ENCODE measurements at places on chromosomes 3 and 15.

GRCh38 chr15:90082140-90082715, 20.0 kb downstream of the IDH2 start:
- no peak for DNase-seq

- DNase-seq = no peak
Measured at GRCh38 chr3:81920816-81921215, 159.4 kb upstream of the GBE1 start.

DNA sequence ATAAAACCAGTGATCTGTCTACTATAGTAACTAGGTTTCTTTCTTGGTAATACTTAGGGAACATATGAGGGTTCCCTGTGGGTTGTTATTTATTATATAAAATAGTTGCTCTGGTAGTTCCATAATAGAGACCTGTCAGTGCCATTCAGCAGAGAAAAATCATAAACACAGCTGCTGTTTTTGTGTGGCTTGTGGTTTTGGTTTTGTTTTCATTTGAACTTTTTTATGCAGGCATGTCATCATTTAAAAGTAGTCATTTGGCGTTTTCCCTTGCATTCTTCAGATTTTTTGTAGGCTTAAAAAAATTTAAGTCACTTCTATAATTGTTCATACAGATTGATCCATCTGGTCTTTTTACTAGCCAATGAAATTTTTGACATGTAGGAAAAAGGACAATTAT, 47.9 kb downstream of the PIK3CA start:
- no peak for DNase-seq

DNA sequence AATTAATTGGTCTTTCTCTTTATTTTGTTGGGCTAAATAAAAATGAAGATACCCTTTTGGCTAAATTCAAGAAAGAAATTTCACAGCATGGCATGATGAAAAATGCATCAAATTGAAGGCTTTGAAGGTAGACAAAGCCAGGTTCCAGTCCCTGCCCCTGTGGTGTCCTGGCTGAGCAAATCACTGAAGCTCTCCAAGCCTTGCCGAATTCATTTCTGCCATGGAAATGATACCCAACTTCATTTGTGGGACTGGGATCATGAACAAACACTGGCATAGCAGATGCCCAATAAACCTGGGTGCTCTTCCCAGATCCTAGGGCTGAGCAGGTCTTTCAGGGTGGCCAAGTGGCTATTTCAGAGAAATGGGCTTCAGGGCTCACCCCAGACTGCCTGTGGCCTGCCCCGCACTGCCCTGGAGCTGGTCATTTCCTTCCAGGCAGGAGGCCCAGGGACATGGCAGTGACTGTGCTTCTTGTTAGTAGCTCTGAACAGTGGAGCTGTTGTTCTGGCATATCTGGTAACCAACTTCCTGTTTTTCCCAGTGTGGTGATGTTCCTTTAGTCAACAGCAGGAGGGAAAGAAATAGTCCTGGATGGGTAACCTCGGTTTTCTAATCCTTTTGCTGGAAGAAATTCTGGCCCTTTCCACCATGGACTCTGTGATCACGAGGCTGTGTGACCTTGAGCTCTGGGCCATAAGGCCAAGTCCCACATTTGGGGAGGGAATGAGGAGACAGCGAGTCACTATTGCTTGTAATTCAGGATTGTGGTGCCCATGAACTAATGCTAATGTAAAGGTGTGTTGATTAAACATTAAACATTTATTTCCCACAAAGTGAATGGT, 47.6 kb downstream of the CTDSPL start:
- no peak for DNase-seq

DNA sequence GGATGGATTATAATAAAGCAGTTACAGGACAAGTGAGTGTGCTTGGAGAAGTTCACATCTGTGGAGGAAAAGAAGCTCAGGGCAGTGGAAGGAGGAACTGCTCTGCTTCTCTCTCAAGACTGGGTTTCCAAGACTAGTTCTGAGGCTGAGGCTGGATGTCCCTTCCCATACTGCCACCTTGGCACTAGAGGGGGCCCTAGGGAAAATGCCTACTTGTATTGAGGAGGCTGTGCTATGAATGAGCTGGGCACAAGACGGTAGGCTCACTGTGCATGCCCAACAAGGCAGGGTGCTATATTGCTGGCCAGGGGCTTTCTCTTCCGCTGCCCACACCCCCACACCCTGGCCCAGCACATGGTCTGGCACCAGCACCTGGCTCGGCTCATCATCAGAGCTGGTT, 65.2 kb downstream of the SLCO2A1 start:
- no peak for DNase-seq

GRCh38 chr15:100713163-100713867, 110.9 kb downstream of the ASB7 start:
- DNase-seq = no peak

- no peak for DNase-seq
Measured at GRCh38 chr15:87489456-87489855, 767.1 kb downstream of the NTRK3 start.

DNA sequence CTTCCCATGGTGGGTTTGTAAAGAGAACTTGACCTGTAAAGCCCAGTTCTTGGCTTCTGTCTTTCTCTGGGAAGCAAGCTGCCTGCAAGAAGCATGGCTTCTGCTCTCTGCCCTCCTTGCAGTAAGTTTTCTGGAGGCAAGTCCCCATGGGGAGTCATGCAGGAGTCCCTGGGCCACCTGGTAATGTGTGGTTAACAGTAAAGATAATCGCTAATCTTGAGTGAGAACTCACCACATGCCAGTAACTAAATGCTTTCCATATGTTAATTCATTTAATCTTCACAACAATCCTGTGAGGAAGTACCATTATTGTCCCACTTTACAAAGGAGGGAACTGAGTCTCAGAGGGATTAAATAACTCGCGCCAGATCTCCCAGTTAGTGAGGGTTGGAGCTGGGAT, 4.2 kb downstream of the CAPN3 start:
- DNase-seq = no peak

GRCh38 chr3:132654190-132654589, 5.4 kb downstream of the ACAD11 start:
- DNase-seq = no peak

- no peak for DNase-seq
Measured at GRCh38 chr3:45761831-45762230, 34.5 kb downstream of the SLC6A20 start.

GRCh38 chr15:52349052-52349700, 53.6 kb upstream of the MYO5C start:
- no peak for DNase-seq

DNA sequence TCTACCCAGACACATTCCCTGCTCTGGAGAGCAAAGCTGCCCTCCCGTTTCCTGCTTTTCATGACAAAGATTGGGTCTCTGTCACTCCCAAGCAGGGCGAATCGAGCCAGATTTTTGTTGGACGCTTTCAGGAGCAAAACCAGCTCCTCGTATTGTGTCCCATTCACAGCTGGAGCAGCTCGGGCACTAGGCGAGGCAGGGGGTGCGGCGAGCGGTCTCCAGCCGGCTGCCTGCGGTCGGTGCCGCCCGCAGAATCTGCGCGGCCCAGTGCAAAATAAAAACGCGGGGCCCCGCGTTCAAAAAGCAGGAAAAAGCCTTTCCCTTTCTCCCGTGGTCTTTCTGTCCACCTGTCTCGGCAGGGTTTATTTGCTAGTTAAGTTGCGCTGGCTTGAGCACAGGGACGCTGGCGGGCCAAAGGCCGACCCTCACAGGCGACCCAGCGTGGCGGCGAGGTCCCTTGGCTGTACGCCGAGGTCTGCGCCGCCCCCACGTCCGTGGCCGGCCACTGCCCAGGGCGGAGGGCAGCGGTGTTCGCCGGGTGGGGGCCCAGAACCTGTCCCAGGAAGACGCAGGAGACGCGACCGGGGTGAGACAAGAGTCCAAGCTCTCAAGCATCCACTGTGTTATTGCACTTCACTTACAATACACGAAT, 71.2 kb downstream of the CYP19A1 start:
- DNase-seq = no peak

- no peak for DNase-seq
Measured at GRCh38 chr3:6260551-6261191, 600.2 kb upstream of the GRM7 start.

DNA sequence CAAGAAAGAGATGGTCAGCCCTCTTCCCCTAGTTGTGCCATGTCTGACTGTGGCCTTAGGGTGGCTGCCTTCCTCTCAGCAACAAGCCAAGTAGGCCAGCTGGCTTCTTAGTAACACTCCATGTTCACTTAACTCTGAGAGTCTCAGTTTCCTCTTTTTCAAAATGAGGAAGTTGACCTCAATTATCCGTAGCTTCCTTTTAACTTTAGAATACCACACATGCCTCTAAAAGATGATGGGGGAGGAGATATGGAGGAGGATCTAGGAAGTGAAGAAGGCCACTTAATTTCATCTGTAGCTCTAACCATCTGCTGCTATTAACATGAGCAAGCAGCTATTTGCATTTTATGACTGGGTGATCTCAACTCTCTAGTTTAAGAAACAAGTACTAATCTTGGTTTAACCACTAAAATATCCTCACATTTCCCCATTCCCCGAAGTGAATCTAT, 32.9 kb downstream of the CD200R1L start:
- DNase-seq = no peak

GRCh38 chr3:57726397-57726796, 29.7 kb upstream of the SLMAP start:
- DNase-seq = no peak

DNA sequence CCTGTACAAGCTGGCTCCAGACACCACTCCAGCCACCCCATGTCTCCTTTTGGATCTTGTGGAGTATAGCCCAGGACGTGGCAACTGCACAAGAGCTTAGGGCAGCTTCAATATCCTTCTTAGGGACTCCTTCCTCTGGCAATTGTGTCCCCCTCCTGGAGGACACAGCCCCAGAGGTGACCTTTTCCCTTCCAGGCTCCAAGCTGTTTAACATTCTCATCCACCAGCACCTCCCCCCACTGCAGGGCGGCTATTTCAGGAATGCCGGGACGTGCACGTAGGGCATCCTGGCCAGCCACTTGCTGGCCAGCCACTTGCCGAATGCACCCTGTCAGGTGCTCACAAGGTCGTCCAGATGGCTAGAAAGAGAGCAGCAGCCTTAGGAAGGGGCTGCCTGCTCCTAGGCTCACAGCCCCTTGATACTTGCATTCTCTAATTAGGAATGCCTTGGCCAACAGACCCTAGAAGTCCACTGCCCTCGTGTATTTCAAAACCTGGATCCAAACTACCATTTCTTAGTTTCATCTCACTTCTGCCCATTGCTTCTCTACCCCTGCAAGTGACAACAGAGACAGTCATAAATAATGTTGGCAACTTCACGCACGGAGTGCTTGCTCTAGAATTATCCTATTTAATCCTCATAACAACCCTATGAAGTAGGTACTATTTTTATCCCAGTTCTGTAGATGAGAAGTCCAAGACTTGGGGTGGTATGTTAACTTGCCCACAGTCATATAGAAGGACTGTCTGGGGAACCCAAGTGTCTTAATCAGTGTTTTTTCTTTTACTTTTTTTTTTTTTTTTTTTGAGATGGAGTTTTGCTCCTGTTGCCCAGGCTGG, 24.5 kb upstream of the IDH2 start:
- no peak for DNase-seq

DNA sequence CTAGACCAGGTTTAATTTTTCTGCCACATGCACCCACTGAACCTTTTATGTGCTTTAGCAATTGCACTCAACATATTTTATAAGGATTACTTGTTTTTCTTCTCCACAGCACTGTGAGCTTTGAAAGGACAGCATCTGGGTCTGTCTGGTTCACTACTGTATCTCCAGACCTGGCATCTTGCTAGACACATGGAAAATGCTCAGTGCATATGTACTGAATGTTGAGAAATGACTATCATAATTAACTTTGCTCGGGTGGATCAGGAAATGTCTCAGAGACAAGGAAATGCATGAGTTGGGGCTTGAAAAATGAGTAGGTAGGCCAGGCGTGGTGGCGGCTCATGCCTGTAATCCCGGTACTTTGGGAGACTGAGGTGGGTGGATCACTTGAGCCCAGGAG, 40.2 kb downstream of the DOCK3 start:
- DNase-seq = no peak

DNA sequence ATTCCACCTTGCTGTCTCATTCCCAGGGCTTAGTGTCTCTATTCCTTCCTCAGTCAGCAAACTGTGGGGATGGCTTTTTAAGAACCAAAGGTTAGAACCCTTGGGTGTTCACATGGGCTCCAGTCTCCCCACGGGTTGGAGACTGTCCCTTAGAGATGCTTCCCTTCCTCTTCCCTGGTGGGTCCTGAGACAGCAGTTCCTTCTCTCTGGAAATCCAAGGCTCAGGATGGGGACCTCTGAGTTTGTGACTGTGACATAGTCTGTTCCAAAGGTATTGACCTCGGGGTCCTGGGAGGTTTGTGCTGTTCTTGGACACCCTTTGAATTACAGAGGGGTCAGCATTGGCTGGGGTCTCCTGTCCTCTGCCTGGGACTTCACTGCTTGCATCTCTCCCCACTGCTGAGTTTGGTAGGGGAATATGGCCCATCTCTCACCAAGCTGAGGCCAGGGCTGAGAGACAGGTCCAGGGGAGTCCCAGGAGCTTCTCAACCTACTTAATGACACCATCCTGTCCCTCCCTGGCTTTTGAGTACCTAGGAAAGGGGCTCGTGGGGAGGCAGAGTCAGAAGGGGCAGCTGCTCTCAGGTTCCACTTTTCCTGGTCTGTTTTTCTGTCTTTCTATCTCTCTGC, 1.5 kb downstream of the GRM2 start:
- DNase-seq = no peak

DNA sequence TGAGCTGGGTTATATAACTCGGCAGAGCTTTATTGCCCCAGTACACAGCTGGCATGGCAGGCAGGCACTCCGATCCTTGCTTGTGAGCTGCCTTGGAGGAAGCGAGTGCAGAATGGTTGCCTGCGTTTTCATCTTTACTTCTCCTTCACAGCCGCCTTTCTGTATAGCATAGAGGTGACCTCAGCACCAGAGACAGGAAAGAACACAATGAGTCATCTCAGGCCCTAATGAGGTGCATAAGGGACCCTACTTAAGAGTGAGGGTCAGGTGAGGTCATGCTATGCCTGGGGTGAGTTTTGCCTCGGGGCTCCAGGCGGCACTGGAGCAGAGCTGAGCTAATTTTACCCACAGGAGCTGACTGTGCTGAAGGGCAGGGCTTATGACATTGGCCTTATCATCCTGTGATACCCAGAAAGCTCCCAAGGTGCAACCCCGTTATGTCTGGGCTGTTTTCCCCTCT, 43.5 kb downstream of the LPP start:
- no peak for DNase-seq

- DNase-seq = no peak
Measured at GRCh38 chr3:62501289-62501668, 127.9 kb upstream of the FEZF2 start.

DNA sequence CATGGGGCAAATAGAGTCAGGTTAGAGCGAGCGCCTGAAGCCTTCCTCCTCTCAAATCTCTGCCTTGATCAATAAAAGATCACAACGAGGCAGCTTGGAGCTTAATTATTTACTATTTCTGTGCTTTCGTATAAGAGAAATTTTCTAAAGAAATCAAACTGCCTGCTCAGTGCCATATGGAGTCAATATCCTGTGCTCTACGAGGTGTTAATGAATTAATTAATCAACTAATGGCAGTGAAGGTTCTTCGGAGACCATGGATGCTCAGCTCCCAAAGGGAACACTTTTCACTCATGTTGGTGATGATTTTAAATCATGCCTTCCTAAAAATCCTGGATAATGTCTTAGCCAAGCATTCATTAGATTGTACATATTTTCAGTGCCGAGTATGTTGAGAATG, 153.5 kb upstream of the PPP2R3A start:
- DNase-seq = no peak

GRCh38 chr3:24139463-24140412, 194.7 kb downstream of the NR1D2 start:
- DNase-seq = no peak

- DNase-seq = no peak
Measured at GRCh38 chr3:135516143-135516542, 449.4 kb upstream of the PPP2R3A start.

- DNase-seq = peak; percentile 6
Measured at GRCh38 chr15:70892002-70892911, at the start of the genes LRRC49 and THAP10. Gene LRRC49 (plus strand): TSS chr15:70892826. CDS start chr15:70892895, 69 bp downstream. Gene THAP10 (minus strand): TSS chr15:70892433. CDS start chr15:70892272, 161 bp downstream.

- no peak for DNase-seq
Measured at GRCh38 chr3:40302784-40303183, 6.7 kb upstream of the EIF1B start.
